ENCODE measurements at places on chromosomes 7 and 10.

- no peak for DNase-seq
These were observed 60.8 kb downstream of the NPSR1 start for GRCh38 chr7:34718867-34719266.

DNA sequence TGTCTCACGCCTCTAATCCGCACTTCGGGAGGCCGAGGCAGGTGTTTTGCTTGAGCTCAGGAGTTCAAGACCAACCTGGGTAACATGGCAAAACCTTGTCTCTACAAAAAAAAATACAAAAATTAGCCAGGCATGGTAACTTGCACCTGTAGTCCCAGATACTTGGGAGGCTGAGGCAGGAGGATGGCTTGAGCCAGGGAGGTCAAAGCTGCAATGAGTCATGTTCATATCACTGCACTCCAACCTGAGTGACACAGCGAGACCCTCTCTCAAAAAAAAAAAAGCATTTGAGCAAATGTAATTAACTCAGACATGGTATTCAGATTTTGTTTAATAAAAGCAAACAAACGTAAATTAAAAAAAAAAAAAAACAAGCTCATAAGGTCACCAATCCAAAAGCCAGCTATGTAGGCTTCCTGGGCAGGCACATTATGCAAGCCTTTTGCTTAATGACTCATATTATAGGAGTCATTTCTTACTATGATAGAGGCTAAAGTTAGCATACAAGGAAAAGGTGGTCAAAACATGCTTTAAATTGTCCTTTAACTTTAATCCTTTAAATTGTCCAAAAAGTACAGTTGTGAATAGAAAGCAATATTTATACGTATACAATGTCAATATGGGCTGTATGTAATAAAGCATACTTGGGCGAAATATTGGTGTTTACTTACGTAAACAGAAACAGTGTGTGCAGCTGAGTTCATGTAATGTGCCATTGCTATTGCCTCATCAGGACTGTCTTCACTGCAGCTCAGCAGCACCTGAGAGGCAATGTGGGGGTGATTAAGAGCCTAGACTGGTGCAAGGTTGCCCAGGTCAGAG, 13.0 kb downstream of the AKR1D1 start:
- no peak for DNase-seq

GRCh38 chr10:84175436-84175835, 1.8 kb downstream of the GPR15LG start:
- no peak for DNase-seq

DNA sequence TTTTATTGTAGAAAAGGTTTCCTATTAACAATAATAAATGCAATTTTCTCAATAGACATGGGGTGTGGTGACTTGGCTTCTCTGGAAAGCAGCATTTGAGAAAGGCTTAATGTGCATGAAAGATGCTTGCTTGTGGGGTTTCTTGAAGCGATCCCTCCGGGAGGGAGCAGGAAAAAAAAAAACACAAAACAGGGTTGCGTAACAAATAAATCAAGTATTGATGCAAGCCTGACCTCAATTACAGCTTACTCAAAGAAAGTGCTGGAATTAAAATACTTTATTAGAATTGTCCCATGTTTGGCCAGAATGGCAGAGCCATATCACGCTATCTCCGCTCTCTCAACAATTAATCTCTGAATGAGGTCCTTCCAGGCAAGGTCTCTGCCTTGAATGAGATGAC, 1612.5 kb downstream of the REEP3 start:
- no peak for DNase-seq

DNA sequence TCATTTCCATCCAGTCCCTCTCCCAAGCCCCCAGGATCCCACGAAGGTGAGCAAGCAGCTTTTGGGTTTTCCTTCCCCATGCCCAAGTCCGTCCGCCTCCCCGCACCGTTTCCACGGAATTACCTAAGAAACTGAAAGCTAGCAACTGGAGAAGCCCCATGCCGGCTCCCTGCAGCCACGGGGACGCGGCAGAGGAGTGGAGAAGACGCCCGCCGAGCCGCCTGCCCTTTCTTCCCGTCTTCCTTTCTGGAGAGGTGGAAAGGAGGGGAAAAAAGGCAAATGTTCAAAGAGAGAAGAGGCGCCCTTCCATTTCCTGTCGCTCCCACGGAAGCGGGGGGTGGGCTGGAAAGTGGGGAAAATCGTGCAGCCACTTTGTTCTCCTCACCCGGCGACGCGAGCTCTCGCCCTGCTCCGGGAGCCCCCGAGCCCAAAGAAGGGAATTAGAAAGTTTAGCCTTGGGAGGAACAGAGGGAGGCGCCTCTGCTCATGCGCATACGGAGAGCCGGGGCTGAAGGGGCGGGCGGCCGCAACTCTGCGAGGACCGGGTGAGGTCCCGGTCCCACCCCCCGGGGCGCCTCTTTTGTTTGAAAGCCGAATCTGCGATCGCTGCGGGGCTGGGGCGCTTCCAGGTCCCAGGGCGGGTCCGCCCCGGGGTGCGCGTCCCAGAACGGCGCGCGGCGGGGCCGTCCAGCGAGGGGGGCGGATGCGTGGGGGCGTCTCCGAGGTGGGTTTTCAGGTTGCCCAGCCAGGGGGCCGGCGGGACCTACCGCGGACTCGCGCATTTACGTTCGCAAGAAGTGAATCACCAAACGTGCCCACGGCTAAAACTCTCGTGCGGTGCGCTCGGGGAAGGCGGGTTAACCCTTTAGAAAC, at the start of gene LAMB1:
TSS of gene LAMB1 (minus strand) at position 436 of the 873 bp plus-strand sequence. CDS start at position 160, 276 bp downstream.
- DNase-seq: peak; percentile 49

- no peak for DNase-seq
These were observed 270.7 kb downstream of the ADRA2A start for GRCh38 chr10:111347386-111348013.

DNA sequence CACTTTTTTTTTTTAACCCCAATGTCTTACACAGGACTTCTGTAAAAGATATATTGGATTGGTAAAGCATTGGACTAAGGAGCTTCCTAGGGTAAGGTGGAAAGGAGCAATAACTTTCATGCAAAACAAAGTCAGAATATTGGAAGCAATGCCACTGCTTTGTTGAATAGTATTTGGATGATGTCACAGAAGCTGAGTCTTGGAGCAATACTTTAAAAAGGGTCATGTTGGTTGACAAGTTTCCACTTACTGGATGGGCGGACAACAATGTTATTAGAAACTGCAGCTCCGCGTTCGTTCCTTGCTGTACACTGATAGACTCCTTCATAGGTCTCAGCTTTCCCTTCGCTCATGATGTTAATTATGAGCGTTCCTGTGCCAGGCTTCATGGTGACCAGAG, 101.9 kb upstream of the LAMB4 start:
- DNase-seq: no peak

- DNase-seq: no peak
These were observed 33.2 kb downstream of the POR start for GRCh38 chr7:75948179-75948578.

DNA sequence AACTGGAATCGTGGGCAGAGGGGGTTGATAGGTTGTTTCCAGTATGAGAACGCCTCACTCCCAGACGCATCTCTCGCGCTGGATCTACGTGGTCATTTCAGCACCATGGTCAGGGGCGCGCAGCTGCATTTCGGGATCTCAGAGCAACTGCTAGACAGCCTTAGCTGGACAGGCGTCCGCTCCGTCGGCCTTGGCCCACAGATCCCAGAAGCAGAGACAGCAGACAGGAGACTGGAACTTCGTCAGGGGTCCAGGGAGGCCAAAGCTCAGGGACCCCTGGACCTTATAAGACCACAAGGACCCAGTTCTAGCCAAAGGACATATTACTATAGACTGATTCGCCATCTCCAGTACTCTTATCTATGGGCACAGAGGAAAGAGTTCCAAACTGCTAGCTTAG, 5.3 kb downstream of the NEUROG3 start:
- no peak for DNase-seq

DNA sequence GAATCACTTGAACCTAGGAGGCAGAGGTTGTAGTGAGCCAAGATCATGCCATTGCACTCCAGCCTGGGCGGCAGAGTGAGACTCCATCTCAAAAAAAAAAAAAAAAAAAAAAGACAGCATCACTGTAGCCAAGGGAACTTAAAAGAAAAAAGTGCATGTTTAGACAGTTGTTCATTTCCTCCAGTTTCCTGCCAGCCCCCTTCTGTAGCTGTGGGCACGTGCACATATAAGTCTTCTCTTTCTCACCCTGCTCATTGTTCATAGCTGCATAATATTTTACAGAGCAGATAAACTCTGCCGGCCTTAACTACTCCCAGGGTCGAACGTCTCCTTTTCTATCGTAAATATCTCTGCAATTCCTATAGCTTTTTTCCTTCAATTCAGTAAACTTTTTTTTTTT, 132.6 kb downstream of the LHPP start:
- DNase-seq: no peak

- no peak for DNase-seq
These were observed 103.6 kb downstream of the LYZL1 start for GRCh38 chr10:29392376-29393021.

DNA sequence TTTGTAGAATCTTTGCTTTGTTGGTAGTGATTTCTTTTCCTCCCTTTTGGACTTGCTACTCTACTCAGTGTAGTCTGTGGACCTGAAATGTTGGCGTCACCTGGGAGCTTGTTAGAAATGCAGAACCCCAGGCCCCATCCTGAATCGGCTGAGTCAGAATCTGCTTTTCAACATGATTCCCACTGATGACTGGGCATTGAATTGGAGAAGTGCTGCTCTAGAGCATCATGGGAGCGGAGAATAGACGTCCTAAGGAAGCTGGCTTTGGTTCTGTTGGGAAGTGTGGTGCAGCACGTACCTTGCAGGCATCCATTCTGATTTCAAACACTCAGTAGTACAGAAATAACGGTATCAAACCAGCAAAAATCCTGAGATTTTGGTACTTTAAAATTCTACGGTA, 54.7 kb downstream of the RBM33 start:
- no peak for DNase-seq

DNA sequence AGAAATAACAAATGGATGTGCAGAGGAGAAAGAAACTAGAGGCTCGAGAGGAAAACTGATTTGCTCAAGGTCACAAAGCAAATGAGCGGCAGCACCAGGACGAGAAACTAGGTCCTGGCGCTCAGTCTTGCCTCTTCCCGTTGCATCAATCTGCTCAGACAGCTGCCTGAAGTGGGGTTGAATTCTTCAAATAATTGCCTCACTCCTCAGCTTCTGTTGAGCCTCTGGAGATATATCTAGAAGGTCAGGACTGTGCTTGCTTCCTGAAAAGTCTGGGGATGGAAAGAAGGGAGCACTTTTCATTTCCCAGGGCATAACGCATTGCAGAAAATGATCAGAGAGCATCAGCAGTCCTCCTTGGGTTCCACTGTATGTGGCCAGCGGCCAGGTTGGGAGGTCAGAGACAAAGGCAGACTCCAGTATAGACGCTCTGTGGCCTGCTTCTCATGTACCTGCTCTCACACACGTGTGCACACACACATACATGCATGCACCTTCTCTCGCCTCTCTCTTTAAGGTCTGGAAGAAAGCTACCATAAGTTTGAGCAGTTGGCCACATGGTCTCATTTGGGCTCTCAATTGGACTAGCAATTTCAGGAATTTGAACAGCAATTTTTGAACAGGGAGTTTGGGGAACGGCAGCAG, 83.7 kb upstream of the DUSP5 start:
- no peak for DNase-seq

DNA sequence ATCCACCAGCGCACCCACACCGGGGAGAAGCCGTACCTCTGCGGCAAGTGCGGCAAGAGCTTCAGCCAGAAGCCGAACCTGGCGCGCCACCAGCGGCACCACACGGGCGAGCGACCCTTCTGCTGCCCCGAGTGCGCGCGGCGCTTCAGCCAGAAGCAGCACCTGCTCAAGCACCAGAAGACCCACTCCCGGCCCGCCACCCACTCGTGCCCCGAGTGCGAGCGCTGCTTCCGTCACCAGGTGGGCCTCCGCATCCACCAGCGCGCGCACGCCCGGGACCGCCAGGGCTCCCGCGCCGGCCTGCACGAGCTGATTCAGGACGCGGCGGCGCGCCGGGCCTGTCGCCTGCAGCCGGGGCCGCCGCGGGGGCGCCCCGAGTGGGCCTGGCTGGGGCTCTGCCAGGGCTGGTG, 17.7 kb downstream of the ZNF775 start:
- DNase-seq: no peak

DNA sequence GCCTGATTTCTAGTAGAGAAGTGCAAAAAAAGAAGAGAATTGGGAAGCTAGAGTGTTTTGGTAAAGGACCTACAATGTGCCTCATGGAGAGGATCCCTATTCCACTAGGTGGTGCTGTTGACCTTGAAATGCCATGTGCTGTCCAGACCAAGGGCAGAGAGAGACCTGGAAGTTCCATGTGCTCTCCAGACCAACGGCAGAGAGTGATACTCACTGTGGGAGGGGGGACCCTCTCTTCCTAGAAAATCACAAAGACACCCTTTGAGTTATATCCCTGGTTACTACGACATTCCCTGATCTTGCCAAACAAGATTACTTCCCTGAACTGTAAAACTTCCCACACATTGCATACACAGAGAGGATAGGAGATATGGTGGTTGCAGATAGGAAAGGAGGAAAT, 212.7 kb upstream of the ZNF804B start:
- peak; percentile 52 for DNase-seq

- DNase-seq: no peak
These were observed 108.0 kb downstream of the SND1 start for GRCh38 chr7:127759945-127760421.

GRCh38 chr10:110017907-110018306, 10.1 kb downstream of the ADD3 start:
- no peak for DNase-seq

- DNase-seq: no peak
These were observed 21.2 kb downstream of the EMX2 start for GRCh38 chr10:117563780-117564179.

DNA sequence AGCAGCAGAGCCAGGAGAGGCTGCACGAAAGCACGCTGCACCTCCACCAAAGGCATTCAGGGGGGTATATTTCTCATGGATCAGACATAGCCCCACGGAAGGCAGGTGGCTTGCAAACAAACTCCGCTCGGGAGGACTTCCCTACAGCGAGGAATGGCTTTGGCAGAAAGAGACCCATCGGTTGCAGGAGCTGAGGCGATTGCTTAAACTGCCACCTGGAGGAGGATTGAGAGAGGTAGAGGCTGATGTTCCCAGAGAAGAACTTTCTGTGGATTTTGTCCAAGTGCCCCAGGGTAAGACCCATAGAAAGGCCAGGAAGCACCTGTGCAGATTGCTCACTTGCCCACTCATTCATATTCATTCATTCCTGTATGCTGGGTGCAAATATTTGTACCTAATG, 89.1 kb downstream of the NEUROD6 start:
- DNase-seq: no peak

- no peak for DNase-seq
These were observed 272.9 kb upstream of the ZWINT start for GRCh38 chr10:56633876-56634452.

GRCh38 chr7:27950123-27950522, 210.2 kb downstream of the TAX1BP1 start:
- DNase-seq: no peak

- no peak for DNase-seq
These were observed 55.0 kb downstream of the HDAC9 start for GRCh38 chr7:18550574-18550973.

- DNase-seq: no peak
These were observed 83.6 kb downstream of the KMT2E start for GRCh38 chr7:105097619-105098018.

Measured in NT2/D1 (cell line).